Stimulated activated CD4-positive, alpha-beta T cell treated with anti-CD3 and anti-CD28 coated beads, Interleukin-15, amount 100 ng/mL, for 1 hour (primary cell): ENCODE measurements at places on chromosomes 4 and X.

DNA sequence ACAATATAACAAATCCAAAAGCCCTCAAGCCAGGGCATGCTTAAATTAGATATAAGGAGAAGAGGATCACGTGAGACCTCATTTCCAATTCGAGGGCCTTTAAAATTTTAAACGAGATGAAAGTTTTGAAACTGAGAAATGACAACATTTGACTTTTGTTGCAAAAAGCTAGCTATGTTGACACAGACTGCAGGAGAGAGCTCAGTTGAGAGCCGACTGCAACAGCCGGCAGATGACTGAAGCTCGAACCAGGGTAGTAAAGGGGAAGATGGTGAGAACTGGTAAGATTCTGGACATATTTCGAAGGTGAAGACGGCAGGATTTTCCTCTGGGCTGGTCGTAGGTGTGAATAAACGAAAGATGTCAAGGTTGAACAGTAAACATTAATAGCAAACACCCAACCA, 773 bp downstream of the PRMT9 start:
- no peak for DNase-seq

DNA sequence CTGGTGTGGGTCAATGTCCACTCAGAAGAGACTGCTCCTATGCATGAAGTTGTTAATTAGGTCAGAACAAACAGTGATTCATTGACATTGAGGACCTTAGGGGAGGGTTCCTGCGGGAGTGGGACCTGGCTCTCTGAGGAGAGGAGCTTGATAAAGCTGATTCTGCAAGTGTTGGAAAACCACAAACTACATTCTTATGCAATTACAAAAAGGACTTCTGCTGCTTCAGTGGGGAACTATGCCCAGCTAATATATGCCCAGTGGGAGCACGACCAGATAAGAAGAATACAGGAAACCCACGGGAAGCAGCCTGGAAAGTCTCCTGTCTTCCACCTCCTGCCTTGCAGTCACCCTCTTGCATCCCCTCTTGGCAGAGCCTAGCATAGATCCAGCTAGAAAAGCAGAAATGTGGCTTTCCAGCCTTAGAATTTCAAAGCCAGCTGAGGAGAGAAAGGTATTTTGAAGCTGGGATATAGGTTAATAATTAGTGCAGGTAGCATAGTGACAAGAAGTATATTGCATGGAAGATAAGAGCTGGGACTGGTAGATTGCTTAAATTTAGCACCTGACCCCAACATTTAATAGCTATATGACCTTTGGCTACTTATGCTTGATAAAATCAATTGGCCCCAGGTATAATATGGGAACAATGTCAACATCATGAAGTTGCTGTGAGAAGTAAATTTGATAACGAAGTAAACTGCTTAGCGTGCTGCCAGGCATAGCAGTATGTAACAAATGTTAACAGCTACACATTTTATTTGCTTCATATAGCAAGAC, 34.9 kb upstream of the UGT8 start:
- DNase-seq, result no peak

GRCh38 chr4:575281-576141, 584 bp downstream of the TMEM271 start:
- no peak for DNase-seq

- no peak for DNase-seq
Measured at GRCh38 chrX:110920991-110921390, 125.4 kb upstream of the CHRDL1 start.

DNA sequence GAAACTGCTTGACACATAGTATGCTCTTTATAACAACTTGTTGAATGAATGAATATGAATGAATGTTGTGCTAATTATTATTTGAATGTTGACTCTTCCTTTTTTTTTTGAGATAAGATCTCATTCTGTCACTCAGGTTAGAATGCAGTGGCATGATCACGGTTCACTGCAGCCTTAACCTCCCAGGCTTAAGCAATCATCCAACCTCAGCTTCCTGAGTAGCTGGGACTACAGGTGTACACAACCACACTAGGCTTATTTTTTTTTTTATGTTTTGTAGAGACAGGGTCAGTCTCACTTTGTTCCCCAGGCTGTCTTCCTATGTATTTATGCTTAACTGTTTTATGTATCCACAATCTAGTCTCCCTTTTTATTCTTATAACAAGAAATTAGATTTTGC, 114.7 kb upstream of the WDFY3 start:
- no peak for DNase-seq

DNA sequence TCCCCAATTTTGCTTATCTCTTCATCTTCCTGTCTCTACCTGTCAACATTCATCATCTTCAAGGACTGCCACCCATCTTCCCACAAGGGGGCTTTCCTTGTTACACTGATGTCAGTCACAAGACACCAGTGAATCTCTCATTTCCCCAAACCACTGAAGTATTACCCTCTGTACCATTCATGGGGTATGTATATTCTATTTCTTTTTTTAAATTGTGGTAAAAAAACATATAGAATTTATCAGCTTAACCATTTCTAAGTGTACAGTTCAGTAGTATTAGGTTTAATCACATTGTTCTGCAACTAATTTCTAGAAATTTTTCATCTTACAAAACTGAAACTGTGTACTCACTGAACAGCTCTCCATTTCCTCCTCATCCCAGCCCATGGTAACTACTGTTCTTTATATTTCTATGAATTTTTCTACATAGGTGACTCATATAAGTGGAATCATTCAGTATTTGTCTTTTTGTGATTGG, 98.6 kb downstream of the LARP7 start:
- no peak for DNase-seq

- DNase-seq, result no peak
Measured at GRCh38 chrX:40009462-40009851, 88.3 kb downstream of the BCOR start.

DNA sequence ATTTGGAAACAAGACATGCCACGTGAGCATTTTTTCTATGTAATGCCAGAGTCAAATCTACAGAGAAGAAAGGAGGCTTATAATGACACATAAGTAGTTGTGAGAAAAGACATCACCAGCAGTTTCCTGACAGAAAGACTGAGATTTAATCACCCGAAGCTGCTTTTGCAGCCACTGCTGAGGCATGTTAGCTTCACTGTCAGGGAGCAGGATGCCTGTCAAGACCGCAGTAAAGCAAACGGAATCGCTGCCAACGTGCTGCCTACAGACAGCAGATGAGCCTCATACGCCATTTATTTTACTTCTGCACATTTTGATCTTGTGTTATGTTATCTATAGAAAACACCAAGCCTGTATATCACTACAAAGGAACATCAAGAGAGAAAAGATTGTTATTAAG, 68.7 kb upstream of the NDST3 start:
- DNase-seq, result no peak

DNA sequence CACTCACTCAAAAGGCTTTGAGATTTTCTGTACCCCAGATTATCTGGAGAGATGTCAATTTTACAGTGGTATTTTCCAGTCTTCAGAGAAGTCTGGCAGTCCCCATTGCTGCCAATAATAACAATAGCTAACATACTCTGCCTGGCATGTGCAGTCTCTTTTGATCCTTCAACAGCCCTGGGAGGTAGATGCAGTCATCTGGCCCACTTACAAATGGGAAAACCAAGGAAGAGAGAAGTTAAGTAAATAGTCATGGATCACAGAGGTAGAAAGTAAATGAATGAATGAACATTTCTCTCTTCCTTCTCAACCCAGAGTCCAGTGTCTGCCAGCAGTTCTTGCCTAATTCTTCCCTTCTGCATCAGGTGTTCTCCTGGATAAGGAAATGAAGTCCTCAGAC, 113.0 kb upstream of the EDNRA start:
- DNase-seq, result no peak

GRCh38 chr4:165175879-165176278, 31.5 kb upstream of the KLHL2 start:
- DNase-seq, result no peak

- DNase-seq, result no peak
Measured at GRCh38 chr4:665751-666435, 8.2 kb downstream of the ATP5ME start.

GRCh38 chr4:926538-926937, 5.6 kb downstream of the GAK start:
- DNase-seq, result no peak

GRCh38 chr4:98491899-98492559, 166.4 kb downstream of the TSPAN5 start:
- DNase-seq, result no peak

DNA sequence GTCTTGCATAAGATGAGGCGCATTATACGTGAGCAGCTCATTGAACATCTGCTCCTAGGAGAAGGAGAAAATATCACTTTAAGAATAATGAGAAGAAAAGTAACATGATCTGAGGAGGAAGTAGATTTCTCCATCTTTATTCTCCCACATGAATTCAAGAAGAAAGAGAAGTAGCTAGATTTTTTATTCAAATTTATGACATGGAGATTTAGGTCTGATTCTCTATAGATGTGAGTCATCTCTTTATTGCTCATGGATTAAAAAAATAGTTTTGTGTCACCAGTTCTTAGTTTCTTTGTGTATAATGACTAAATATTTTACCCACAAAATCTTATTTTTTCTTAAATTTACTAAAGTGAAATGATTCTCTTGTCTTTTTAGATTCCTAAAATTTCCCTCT, 40.4 kb downstream of the HPGDS start:
- no peak for DNase-seq

DNA sequence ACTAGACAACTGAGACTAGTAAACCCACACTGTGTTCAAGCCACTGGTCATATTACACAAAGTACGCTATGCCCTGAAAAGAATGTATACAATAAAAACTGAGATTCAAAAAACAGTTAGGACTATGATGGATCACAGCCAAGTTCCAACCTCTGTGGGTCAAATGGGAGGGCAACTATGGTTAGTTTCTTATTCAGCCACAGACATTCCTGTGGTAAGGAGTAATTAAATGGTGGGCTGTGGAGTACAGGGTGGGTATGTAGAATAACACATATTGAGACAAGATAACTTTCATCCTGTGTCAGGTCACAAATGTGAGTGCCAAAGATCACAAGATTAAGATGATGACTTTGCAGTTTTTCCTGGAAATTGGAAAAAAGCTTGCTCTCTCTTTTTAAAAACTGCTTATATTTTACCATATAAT, 167.2 kb downstream of the NPNT start:
- DNase-seq, result no peak

DNA sequence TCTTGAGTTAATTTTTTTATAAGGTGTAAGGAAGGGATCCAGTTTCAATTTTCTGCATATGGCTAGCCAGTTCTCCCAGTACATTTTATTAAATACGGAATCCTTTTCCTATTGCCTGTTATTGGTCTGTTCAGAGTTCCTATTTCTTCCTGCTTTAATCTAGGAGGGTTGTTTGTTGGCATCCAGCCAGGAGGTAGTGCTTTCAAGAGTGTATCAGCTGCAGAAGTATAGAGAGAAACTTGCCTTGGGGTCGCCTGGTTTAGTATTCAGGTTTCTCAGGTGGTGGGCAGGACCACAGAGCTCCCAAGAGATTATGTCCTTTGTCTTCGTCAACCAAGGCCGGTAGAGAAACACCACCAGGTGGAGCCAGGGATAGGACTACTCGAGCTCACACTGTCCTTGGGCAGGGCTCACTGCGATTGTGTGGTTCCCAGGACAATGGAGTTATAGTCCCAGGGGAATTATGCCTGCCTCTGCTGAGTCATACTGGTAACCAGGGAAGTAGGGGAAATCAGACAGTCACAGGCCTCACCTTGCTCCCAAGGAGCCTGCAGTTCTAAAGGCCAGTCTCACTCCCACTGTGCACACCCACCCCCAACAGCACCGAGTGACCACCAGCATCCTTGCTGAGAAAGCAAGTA, 168.1 kb downstream of the VSIG4 start:
- DNase-seq, result no peak

GRCh38 chrX:41692162-41692749, 3.5 kb downstream of the GPR34 start:
- no peak for DNase-seq

DNA sequence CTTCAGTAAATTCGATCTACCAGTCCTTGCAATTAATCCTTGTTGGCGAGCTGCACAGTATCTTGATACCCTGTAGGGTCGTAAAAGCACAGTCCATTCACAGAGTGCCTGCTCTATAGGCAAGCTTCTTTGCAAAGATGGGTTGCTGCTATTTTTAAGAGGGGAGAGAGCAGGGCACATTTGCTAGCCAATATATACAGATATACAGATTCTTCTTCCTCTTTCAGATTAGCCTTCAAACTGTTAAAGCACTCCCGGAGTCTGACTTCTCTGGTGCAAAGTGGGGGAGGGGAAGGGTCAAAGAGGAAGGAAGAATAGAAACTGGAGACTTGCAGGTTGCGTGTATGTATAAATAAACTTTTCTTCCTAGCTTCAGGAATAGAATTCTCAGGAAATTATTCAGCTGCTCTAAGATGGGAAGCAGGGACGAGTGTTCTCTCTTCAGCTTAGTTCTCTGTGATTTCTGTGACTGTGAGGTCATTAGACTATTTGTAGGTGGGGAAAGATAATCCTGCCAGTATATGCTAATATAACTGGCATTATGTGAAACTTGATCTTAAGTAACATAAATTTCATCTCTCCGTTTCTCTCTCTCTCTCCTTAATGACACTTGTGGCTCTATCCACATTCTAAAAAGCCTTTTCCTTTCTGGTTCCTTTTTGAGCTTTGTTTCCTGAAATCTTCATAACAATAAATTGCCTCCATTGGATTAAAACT, at the start of gene CYSLTR1:
Gene CYSLTR1 (minus strand): TSS at position 242 of the 717 bp plus-strand sequence. CDS start 53,865 bp downstream, outside the sequence.
- DNase-seq, result no peak

DNA sequence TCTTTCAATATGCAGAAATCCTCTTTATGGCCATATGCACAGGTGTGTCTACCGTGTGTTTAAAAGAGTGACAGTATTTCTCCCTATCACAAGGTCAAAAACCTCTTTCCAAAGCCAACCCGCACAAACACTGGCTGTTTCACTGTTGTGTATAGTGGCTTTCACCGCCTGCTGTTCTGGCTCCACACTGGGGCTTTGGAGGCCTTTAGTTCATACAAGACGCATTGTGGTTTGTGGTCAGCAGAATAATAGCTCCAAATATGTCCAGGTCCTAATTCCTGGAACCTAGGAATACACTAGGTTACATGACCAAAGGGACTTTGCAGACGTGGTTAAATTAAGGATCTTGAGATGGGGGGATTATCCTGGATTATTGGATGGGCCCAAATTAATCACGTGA, 40.7 kb upstream of the FAM9A start:
- no peak for DNase-seq

- DNase-seq, result no peak
Measured at GRCh38 chr4:166078955-166079354, 205.9 kb downstream of the TLL1 start.

DNA sequence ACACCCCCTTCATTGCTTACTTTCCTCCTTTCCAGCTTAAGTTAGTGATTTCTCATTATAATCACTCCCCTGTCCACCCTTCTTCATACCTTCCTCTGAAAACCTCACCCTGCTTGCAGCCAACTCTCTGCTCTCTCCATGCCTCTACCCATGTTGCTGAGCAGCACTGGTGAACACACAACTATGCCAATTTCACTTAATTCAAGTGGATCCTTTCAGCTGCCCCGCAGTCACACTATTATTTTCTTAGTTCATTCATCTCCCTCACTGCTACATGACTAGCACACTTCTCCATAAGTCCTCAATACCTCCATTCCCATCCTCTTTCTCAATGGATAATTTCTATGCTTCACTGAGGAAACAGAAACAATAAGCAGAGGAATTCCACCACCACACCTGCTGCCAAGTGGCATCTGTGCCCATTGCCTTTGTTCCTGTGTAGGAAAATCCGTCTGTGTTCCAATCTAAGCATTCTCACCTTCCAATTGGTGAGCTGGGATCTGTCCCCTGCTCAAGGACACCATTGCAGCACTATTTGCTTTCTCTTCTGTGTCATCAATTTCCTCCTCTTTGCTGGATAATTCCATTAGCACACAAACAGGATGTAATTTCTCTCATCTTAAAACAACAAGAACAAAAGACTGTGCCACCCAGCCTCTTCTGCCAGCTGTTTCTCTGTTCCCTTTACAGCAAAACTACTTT, 25.2 kb upstream of the PRSS48 start:
- DNase-seq, result no peak
